ENCODE measurements at places on chromosomes 2 and 18. TPM values are rescaled to one million over a fixed set of nuclear protein-coding genes. Genes with fewer than 3 reads are reported as not detected.

Gene SERPINB2
- total RNA-seq = not detected

Gene ACKR3
- total RNA-seq = 16.5 TPM

DNA sequence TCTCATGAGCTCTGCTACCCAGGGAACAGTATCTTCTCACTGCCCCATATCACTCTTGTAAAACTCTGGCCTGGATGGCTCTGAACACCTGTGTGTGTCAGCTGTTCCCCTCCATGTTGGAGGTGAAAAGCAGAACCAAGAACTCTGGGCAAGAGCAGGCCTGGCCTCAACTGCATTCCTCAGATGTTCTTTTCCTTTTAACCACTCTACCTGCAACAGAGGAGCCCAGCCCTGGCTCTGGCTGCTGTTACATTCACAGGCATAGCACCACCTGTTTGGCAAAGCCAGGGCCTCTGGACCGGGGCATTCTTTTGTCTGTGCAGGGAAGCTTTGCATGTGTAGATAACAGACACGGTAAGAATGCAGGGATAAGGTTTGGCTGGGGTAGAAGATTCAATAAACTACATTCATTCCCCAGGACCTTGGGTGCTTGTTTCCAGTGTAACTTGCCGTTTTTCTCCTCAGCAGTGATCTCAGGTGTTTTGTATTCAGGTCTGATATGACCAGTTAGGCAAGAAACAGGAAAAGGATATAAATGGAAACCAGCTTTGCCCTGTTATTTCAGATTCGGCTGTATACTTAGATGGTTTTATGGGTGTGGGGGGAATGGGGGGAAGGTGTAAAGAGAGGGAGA, 95.1 kb downstream of the SPTBN1 start:
- no peaks in the 10 kb centered on the region for H3K27me3 ChIP-seq
- peaks cover 42% of the 10 kb centered on the region for H3K4me1 ChIP-seq
- no peaks in the 10 kb centered on the region for H3K36me3 ChIP-seq
- DNase-seq = peak; percentile 33
- peak overlapping the region; percentile 56 for H3K27ac ChIP-seq

GRCh38 chr2:181305301-181306123, 151.7 kb upstream of the ITGA4 start:
- H3K27ac ChIP-seq = peak overlapping the region; percentile 53
- no peaks in the 10 kb centered on the region for H3K36me3 ChIP-seq
- no peak overlapping the region for H3K4me3 ChIP-seq
- DNase-seq = peak; percentile 51
- H3K4me1 ChIP-seq = peaks cover 13% of the 10 kb centered on the region
- H3K27me3 ChIP-seq = no peaks in the 10 kb centered on the region

DNA sequence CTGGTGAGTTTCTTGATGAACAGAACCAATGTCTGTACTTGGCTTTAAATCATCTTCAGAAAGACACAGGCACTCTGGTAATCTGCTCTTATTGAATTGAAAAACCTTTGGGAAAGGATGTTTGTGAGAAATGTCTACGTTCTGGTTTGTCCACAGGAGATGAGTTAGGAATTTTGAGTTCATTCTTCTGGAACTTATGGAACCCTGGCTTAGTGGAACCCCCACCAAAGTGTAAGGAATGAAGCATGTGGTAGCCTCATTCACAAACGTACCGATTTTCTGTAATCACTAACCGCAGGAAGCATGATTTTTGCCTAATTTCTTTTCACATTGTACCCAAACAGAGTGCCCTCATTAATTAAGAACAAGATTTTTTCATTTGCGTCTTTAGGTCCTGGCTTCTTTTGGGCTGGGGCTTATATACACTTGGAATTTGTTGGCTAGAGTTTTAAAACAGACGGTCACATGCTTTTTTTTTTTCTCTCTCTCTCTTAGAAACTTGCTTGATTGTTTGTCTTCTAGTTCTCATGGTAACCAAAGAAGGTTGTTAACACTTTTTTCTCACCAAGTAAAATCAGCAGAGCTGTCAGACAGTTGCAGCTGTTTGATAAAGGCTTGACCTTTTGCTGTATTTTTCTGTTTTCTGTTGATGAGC, 314.1 kb upstream of the THUMPD2 start:
- no peaks in the 10 kb centered on the region for H3K36me3 ChIP-seq
- no peak overlapping the region for H3K27ac ChIP-seq
- H3K4me3 ChIP-seq = no peak overlapping the region
- H3K27me3 ChIP-seq = no peaks in the 10 kb centered on the region
- no peaks in the 10 kb centered on the region for H3K4me1 ChIP-seq

- no peak overlapping the region for H3K4me3 ChIP-seq
- DNase-seq = no peak
- H3K36me3 ChIP-seq = no peaks in the 10 kb centered on the region
- H3K27ac ChIP-seq = no peak overlapping the region
- H3K27me3 ChIP-seq = peaks cover 3% of the 10 kb centered on the region
Observed at GRCh38 chr2:98378901-98379300, 32.6 kb downstream of the CNGA3 start.
